ENCODE measurements at places on chromosomes 12 and 14.
A peak's percentile ranks its signal among the peaks of the same experiment; 100 is the strongest.

DNA sequence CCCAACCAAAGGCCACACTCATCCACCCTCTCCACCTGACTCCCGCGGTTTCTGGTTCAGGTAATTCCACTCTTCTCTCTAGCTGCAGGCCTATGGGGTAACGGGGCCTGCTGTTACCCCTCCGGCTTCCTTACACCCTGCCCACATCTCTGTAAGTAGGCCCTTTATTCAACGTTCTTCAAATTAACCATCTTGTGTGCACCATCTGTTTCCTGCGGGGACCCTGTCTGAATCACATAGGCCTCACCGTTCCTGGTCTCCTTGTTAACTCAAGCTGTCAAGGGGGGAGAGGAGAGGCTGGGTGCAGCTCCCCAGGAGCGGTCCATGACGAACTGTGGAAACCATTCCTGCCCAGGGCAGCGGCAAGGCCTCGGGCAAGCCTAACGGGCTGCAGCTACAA is 9.3 kb upstream of the DLK1 start:
- peak; percentile 42 for DNase-seq

- peak; percentile 16 for DNase-seq
Observed at GRCh38 chr14:71776471-71777360, 155.5 kb upstream of the RGS6 start.

GRCh38 chr12:6778217-6778573 is 5.9 kb downstream of the LAG3 start:
- no peak for DNase-seq

DNA sequence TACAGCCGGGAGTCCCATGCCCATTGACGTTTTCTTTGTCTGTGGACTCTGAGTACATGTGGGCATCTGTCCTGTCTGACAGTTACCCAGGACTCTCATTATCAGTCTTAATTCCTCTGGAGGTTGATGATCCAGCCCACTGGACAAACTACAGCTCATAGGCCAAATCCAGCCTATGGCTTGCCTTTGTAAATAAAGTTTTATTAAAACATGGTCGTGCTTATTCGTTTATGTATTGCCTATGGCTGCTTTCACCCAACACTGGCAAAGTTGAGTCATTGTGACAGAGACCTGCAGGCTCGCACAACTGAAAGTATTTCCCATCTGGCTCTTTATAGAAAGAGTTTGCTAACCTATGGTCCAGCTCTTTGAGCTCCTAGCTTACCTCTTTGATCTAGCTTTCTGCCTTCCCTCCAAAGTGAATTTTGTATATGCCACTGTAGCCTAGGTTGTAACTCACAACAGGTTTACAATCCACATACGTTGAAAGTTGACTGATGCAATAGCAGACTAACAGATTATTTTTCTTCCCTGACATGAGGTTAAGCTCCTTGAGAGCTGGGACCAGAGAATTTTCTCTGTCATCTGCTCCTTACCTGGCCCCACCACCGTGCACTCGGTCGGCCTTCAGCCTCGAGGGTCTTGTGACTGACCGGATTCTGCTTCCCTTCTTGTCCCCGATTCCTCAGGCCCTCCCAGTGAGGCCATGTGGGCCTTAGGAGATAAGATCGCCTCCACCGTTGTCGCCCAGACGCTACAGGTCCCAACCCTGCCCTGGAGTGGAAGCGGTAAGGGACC is 57.3 kb downstream of the ACACB start:
- no peak for DNase-seq

GRCh38 chr12:143964-144649 is 69.8 kb downstream of the SLC6A12 start:
- peak; percentile 67 for DNase-seq

DNA sequence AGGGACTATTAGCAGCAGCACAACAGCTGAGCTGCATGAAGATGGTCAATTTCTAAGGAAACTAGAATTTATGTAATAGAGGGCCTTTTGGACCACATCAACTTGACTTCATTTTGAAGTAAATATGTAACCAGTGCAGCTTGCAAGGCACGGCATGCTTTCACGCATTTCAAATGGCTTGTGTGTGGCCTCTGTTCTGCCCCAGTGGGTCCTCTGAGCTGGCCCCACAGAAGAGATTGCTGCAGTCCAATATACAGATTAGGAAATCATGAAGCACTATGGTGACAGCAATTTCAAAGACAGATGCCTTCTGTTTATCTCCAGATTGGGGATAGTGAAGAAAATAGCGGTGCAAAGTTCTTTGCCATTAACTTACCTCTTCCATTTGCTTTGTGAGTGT is 101.4 kb downstream of the PDZRN4 start:
- no peak for DNase-seq

DNA sequence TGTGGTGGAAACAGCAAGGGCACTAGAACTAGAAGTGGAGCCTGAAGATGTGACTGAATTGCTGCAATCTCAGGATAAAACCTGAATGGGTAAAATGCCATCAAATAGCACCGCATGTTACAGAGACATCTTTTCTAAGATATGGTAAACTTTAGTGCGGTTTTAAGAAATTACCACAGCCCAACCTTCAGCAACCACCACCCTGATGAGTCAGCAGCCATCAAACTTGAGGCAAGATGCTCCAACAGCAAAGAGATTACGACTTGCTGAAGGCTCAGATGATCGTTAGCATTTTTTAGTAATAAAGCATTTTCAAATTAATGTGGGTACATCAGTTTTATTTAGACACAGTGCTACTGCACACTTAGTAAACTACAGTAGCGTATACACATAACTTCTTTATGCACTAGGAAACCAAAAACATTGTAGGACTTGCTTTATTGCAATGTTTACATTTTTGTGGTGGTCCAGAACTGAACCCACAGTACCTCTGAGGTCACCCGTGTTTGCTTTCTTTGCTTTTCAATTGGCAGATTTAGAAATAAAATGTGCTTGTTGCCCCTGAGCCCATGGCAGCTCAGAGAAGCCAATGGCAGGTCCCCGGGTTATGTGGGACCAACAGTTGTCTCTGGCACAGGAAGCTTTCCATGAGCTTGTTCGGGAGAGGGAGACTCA is 15.9 kb downstream of the GOLGA3 start:
- peak; percentile 80 for DNase-seq

- DNase-seq = no peak
Observed at GRCh38 chr12:4086481-4086880, 187.1 kb upstream of the CCND2 start.

DNA sequence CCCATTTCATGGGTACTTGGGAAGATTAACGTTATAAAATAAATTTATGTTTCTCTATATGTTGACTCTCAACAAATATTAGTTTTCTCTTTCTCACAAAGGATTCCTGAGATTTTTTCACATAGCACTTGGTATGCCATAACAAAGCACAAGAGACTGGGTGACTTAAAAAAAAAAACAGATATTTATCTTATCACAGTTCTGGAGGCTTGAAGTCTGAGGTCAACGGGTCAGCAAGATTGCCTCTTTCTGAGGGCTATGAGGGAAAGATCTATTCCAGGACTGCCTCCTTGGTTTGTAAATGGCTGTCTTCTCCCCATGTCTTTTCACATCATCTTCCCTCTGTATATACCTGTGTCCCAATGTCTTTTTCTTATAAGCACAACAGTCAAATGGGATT is 153.5 kb upstream of the DIO2 start:
- no peak for DNase-seq

- peak; percentile 84 for DNase-seq
Observed at GRCh38 chr14:56195704-56196103, 77.5 kb downstream of the PELI2 start.

DNA sequence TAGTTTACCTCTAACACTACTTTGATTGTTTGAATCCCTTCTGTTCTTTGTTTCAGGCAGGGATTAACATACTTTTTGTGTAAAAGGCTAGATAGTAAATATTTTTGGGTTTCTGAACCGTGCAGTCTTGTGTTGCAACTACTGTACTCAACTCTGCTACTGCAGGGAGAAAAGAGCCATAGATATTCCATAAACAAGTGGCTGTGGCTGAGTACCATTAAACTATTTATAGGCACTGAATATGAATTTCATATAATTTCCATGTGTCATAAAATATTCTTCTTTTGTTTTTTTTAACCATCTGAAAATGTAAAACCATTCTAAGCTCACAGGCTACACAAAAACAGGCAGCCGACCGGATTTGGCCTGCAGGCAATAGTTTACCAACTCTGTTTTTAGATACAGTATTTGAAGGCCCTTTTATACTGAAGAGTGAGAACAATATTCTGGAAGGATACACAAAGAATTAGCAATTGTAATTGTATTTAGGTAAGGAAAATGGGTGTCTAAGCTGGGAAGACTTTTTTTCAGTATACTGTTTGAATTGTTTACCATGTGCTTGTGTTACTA is 15.7 kb downstream of the NR1H4 start:
- no peak for DNase-seq

DNA sequence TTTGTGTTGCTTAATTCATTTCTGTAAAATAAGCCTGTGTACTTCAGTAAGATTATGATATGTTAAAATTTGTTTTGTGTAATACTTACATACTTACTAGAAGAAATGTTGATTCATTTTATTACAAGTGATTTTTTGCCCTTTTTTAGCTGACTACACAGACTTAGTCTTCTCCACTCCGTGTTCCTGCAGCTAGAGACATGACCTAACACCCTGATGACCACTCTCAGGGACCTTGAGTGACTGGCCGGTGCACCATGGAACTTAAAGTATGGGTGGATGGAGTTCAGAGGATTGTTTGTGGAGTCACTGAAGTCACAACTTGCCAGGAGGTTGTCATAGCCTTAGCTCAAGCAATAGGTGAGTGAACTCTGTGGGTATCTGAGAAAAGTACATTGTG is 69.8 kb downstream of the BHLHE41 start:
- no peak for DNase-seq

- DNase-seq = no peak
Observed at GRCh38 chr12:26435069-26435404, 239.7 kb downstream of the SSPN start.

GRCh38 chr12:107443320-107444090 is 242.1 kb upstream of the PWP1 start:
- no peak for DNase-seq

- DNase-seq = no peak
Observed at GRCh38 chr12:2675776-2676175, 119.0 kb upstream of the FKBP4 start.

GRCh38 chr12:49228653-49229052 is 36.2 kb upstream of the TUBA1C start:
- DNase-seq = no peak

DNA sequence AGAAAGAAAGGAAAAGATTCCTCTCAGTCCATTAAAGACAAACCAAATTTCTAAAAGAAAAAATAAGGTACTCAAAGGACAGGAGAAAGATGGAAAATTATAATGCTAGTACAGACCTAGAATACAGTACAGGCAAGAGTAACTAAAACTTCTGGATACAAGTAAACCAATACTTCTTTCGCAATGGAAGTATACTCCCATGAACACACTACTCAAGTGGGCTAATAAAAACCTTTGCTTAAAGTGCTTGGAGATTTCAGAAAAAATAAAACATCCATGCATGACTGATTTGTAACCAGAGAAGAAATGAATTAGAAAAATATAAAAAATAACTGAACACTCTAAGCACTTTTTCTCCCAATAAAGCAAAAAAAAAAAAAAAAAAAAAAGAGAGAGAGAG is 3.5 kb downstream of the ZBTB25 start:
- DNase-seq = no peak

DNA sequence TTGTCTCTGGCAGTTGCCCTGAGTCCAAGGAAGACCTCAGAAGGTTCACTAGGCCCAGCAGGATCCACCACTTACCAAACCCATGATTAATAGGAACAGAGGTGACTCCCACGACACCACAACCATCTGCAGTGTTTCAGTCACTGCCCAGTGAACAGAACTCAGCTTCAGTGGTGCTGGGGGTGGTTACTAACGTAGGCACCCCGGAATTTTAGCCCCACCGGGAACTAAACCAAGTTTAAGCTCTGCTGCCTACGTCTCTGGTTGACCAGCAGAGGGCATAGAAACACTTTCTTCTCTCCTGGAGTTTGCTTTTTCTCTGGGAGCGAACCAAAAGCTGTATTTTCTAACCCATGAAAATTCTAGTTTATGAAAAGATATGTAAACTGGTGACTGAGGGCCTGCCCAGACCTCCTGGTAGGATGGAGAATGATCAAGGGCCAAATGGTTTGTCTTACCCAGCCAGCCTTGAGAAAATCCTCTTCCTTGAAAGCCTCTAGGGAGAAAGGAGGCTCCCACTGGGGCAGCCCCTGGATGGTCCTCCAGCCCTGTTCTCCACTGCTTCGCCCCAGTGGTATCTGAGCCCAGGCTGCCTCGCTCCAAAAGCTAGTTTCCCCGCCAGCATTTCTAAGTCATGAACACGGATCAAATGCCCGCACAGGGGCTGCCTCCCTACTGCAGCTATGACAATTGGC is 379.8 kb downstream of the DPF3 start:
- peak; percentile 68 for DNase-seq

DNA sequence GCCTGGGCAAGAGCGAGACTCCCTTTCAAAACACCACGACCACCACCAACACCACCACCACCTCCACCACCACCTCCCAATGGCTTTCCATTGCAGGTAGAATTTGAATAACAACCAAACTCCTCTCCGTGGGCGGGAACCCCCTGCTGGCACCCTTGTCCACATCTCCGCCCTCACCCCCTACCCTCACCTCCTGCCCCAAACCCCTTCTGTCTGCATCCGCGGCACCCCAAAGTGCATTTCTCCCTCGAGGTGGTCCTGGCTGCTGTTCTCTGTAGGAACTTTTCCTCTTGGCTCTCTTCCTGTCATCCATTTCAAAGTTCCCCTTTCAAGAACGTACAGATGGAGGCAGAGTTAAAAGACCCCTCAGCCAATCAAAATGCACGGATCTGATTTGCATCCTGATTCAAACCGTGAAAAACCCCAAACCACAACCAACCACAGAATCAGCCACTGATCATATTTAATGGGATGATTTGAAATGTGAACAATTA is 3.8 kb downstream of the SDSL start:
- no peak for DNase-seq

- DNase-seq = no peak
Observed at GRCh38 chr12:1870998-1871917, 47.2 kb downstream of the CACNA2D4 start.

DNA sequence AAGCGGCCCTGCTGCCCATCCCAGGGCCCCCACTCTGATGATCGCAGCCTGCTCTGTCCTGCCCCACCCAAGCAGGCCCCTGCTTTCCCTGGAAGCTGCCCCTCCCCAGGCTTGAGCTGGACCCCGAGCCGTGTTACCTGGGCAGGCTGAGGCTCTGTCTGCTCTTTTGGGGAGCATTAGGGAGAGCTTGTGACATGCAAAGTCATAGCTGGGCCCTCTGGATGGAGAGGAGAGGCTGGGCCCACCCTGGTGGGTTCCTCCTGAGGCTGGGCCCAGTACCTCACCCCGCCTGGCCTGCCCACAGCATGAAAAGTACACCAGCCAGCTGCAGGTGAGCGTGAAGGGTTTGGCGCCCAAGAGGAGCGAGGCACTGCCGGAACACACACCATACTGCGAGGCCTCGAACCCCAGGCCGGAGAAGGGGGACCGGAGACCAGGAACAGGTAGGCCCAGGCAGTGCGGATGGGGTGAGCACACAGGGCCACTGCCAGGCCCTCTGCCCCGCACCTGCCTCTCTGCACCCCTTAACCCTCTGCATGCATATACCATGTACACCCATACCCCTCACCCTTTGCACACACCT is 15.0 kb downstream of the CEP170B start:
- no peak for DNase-seq

Measured in hematopoietic multipotent progenitor cell treated with erythropoietin and hydrocortisone succinate and interleukin-3 and kit ligand, for 6 days (in vitro differentiated cells).